Tongue (tissue), 3 donors: ENCODE measurements at places on chromosomes 5 and 9.
A peak's percentile ranks its signal among the peaks of the same experiment; 100 is the strongest.

DNA sequence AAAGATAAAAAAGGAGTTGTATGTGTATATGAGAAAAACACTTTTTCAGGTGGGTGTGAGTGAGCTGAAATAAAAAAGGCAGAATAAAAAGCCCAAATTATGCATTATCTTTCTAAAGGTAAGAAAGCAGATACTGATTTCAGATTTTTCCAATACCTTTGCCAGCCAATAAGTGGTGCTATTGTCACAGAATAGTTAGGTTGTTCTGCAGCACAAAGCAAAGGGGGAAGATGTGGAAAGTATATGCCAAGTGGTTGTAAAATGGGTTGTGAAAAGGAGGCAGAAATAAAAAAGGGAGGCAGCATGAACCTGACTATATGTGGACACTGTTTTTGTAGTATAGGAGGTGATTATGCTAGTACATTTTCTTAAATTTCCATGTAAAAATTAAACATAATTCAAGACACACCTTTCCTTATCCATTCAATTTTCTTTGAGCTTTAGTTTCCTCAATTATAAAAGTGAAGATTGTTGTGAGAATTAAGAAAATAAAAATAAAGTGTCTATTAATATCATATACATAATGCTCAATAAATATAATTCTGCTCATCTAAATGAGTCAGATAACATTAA is 106.7 kb downstream of the SMIM15 start:
- DNase-seq = peak; percentile 56

- DNase-seq = peak; percentile 96
Observed at GRCh38 chr5:178143901-178144300, 9.8 kb downstream of the NHP2 start.

DNA sequence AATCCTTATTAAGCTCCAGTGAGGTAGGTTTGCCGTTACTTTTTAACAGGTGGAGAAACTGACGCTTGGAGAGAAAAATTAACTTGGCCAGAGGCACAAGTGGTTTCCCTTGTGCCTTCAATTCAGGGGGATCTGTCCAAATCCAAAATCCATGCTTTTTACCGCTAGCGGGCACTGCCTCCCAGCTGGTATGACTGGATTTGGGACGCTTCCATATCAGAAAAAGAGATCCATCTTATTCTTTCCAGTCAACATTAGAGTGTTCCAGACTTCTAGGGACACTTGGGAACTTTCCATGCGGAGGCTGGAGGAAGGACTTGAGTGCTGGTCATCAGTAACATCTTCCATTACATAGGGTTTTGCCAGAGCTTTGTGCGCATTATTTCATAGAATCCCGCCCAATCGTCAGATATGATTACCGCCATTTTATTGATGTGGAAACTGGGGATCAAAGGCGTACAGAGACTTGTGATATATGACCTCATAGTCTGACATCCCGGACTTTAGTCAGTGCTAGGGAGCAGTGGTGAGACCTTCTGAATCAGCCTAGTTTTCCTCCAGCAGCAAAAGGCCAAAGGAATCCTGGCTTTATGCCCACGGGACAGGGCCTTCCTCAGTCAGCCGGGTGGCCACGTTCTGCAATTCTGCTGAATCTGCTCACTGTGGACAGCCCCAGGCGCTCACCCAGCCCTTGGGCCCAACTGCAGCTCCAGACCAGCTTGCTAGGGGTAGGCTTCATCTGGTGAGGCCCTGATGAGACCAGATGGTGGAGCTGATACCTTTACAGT is 1.1 kb upstream of the GNPDA1 start:
- DNase-seq = peak; percentile 47

GRCh38 chr9:133428617-133429101 is 6.5 kb downstream of the ADAMTS13 start:
- DNase-seq = peak; percentile 62

GRCh38 chr5:112886975-112887374 is 25.9 kb downstream of the SRP19 start:
- DNase-seq = no peak
